Activated T-cell treated with anti-CD3 and anti-CD28 coated beads, Interleukin-2, amount 50 U/mL, for 72 hours (primary cell): ENCODE measurements at places on chromosomes 4 and X. TPM values are rescaled to one million over a fixed set of nuclear protein-coding genes. Genes with fewer than 3 reads are reported as not detected.

Gene S100P
- total RNA-seq, result 84.6 TPM

Gene EGF
- total RNA-seq, result not detected

Gene CEP135
- total RNA-seq, result 23.1 TPM

Gene SULT1B1
- total RNA-seq, result 4.5 TPM

Gene CDS1
- total RNA-seq, result 0.28 TPM

Gene RNF4
- total RNA-seq, result 86.3 TPM

Gene CXCL11
- 0.19 TPM for total RNA-seq

Gene FMR1NB
- total RNA-seq, result not detected

Gene SSX3
- not detected for total RNA-seq

Gene GDPD2
- not detected for total RNA-seq

Gene DMRTC1
- total RNA-seq, result 0.36 TPM

Gene GAGE12F
- total RNA-seq, result not detected

Gene ZXDA
- 4.9 TPM for total RNA-seq

Gene SCFD2
- total RNA-seq, result 15.5 TPM

Gene CCNA2
- 69.0 TPM for total RNA-seq

Gene SPANXA2
- total RNA-seq, result not detected

DNA sequence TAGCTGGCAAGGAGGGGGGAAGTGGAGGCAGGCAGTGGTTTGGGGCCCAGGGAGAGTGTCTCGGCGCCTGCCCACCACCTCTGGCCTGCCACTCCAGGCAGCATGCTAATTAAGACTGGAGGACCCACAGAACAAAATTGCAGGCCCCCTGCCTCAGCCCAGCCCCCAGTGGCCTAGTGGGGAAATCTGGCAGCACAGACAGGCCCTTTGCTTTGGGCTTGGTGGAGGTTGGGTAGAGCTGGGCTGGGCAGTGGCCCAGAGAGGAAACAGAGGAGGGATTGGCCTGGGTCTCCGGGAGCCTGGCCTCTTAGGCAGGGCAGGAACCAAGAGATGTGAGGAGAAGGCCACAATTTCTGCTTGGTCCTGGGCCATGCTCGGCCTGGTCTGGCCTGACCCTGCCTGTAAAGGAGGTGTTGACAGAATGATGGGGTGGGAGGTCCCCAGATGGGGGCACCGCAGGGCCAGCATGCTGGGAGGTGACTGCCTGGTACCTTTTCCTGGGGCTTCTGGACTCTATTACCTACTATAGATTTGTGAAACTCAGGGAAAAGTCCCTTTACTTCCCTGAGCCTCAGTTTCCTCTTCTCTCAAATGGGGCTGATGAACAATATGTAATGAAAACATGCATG lies 92.4 kb upstream of the PJA1 start:
- no peak overlapping the region for H3K27ac ChIP-seq
- H3K36me3 ChIP-seq, result no peaks in the 10 kb centered on the region
- DNase-seq, result no peak
- H3K27me3 ChIP-seq, result peaks cover 27% of the 10 kb centered on the region
- H3K4me3 ChIP-seq, result no peak overlapping the region

DNA sequence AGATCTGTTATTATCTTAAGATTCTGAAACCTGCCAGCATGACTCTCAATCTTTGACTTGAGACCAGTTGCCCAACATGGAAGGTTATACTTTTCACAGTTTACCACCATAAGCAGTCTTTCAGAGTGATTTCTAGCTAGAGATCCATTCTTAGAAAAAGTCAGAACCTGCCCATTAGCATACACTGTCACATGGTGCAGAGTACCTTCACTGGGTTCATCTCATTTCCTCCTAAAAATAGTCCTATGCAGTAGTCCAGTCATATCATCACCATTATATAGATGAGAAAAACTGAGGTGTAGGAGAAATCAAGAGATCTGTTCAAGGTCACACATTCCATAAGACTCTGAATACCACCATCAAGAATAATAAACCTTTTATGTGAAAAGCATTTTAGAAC lies 153.6 kb downstream of the AR start:
- DNase-seq, result no peak
- H3K4me3 ChIP-seq, result no peak overlapping the region
- no peaks in the 10 kb centered on the region for H3K4me1 ChIP-seq
- peaks cover 46% of the 10 kb centered on the region for H3K27me3 ChIP-seq
- no peaks in the 10 kb centered on the region for H3K36me3 ChIP-seq

DNA sequence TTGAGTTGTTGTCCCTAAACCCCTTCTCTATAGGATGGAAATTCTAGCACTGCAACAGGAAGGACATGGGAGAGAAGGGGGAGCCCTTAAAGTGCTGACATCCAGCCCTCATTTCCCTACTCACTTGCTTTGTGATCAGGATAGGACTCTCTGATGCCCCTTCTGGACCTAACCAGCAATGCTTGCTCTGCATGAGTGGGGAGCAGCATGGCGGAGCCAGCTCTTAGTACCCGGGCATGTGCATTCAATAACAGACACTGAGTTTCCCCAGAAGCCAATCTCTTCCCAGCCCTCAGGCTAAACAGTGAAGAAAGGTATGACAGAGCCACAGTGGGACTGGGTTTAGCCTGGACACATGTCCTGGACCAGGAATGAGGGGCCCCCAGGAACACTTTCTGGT lies 14.0 kb downstream of the SOD3 start:
- H3K36me3 ChIP-seq, result no peaks in the 10 kb centered on the region
- no peak overlapping the region for H3K4me3 ChIP-seq
- H3K27me3 ChIP-seq, result peaks cover 8% of the 10 kb centered on the region
- H3K4me1 ChIP-seq, result no peaks in the 10 kb centered on the region
- no peak overlapping the region for H3K27ac ChIP-seq

DNA sequence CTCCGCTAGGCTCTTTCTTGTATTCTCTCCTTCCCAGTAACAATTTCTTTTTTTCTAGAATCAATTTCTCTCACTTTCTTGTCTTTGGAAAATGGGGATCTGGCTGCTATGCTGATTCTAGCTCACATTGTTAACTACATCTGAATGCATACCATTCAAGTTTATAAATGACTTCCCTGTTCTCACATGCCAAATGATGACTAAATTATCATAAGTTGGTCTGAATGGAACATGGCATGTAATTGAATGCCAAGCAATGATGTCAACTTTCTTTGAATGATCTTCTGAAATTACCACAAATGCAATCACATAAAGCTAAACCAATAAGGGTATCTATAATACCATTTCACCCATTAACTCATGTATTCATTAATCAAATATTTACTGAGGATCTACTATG lies 2.7 kb upstream of the ITM2A start:
- peak overlapping the region; percentile 54 for H3K4me3 ChIP-seq
- peaks cover 7% of the 10 kb centered on the region for H3K36me3 ChIP-seq
- no peak for DNase-seq
- H3K27ac ChIP-seq, result no peak overlapping the region

- no peak overlapping the region for H3K27ac ChIP-seq
- H3K4me1 ChIP-seq, result peaks cover 51% of the 10 kb centered on the region
- no peaks in the 10 kb centered on the region for H3K36me3 ChIP-seq
- H3K4me3 ChIP-seq, result no peak overlapping the region
These were observed 50.4 kb downstream of the SPRY1 start for GRCh38 chr4:123446865-123447474.

DNA sequence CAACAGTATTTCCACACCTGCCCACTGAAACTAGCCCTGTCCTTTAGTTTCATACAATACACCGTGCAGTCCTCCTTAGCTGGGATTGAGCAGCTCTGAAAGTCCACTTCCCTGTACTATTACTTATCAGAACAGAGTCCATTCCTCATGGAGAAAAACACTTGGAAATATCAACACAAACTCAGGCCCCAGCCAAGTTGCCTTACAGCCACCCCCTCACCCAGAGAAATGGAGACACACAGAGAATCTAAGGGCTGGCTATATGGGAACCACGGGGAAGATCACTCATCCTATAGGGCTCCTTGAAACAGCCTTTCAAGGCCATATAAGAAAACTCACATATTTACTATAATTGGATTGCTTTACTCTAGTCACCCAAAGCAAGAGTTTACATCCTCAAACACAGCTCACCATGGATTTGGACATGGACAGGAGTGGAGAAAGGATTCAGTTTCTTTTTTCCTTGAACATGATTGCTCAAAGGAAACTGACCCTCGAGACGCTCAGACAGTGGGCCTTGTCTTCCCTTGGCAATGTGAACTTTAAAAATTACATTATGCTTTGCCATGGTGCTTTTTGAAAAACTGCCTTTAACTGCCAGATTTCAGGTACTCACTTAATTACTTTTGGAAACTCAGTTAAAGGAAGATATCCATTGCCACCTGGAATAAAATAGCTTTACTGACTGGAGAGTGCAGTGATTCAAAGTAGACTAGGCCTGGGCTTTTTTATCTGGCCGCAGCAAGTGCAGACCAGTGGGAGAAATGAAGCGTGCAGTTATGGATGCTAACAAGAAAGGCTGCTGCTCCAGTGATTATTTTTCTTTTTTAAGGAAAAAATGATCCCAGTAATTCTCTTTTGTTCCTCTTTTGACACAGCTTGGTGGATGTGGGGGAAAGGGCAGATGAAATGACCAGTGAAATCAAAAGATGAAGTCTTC lies 1.6 kb downstream of the SCARB2 start:
- peaks cover 3% of the 10 kb centered on the region for H3K36me3 ChIP-seq
- H3K4me1 ChIP-seq, result peaks cover 31% of the 10 kb centered on the region
- no peaks in the 10 kb centered on the region for H3K27me3 ChIP-seq

DNA sequence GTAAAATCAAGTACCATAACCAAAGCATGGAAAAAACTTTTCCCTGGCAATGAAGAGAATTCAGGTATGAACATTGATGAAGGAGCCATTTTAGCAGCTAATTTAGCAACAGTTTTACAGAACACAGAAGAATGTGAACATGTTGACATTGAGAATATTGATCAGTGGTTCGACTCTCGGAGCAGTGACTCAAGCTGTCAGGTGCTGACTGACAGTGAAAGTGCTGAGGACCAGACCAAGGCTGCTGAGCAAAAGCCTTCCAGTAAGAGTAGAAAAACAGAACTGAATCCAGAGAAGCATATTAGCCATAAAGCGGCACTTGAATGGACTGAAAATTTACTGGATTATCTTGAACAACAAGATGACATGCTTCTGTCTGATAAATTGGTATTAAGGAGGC lies 2.8 kb downstream of the TIGD2 start:
- peaks cover 16% of the 10 kb centered on the region for H3K36me3 ChIP-seq
- peaks cover 36% of the 10 kb centered on the region for H3K4me1 ChIP-seq

DNA sequence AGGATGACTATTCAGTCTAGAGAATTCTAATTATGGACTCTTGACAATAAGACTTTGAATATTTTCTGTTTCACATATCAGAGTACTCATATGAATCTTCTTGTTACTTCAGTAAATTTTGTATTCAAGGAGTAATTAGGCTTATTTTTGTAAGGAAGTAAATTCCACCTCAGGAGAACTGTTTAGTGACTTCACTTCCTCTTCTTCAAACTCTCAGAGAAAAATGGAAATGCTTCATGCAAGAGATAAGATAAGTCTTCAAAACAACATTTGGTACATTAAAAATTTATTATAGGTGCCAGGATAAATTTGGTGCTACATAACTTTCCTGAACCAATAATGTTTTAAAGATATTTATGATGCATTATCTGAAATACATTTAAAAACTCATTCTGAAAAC lies 1421.9 kb downstream of the PCDH7 start:
- DNase-seq, result no peak
- no peaks in the 10 kb centered on the region for H3K27me3 ChIP-seq
- H3K4me1 ChIP-seq, result no peaks in the 10 kb centered on the region

GRCh38 chrX:73903941-73904340 lies 340.9 kb downstream of the CHIC1 start:
- no peak for DNase-seq
- no peak overlapping the region for H3K27ac ChIP-seq
- peaks cover 16% of the 10 kb centered on the region for H3K27me3 ChIP-seq
- H3K4me3 ChIP-seq, result no peak overlapping the region

- DNase-seq, result no peak
- H3K4me1 ChIP-seq, result peaks cover 15% of the 10 kb centered on the region
- H3K27ac ChIP-seq, result no peak overlapping the region
- H3K36me3 ChIP-seq, result peaks cover 3% of the 10 kb centered on the region
- peaks cover 9% of the 10 kb centered on the region for H3K27me3 ChIP-seq
These were observed 19.1 kb downstream of the ZDHHC9 start for GRCh38 chrX:129824620-129825019.

GRCh38 chrX:43315622-43316021 lies 340.5 kb upstream of the MAOA start:
- H3K27me3 ChIP-seq, result peaks cover 6% of the 10 kb centered on the region
- H3K27ac ChIP-seq, result no peak overlapping the region
- DNase-seq, result no peak
- peaks cover 2% of the 10 kb centered on the region for H3K36me3 ChIP-seq

GRCh38 chrX:50071494-50071893 lies 129.3 kb downstream of the AKAP4 start:
- peaks cover 7% of the 10 kb centered on the region for H3K27me3 ChIP-seq
- H3K27ac ChIP-seq, result no peak overlapping the region
- H3K4me1 ChIP-seq, result no peaks in the 10 kb centered on the region
- no peaks in the 10 kb centered on the region for H3K36me3 ChIP-seq
- no peak for DNase-seq

DNA sequence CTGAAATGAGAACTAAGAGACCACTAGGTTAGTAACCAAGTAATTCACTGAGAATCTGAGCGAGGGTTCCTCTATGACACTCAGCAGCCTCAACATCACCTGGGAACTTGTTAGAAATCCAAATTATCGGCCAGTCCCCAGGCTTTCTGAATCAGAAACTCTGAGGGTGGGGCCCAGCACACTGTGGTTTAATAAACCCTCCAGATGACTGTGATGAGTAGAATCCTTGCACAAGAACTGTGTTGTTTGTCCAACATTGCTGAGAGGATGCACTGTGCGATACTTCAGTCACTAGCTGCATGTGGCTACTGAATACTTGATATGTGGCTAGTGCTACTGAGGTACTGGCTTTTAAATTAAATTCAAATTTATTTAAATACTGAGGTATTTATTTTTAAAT lies 243.9 kb downstream of the MAML3 start:
- no peaks in the 10 kb centered on the region for H3K36me3 ChIP-seq
- peaks cover 11% of the 10 kb centered on the region for H3K27me3 ChIP-seq
- DNase-seq, result no peak
- no peak overlapping the region for H3K27ac ChIP-seq
- H3K4me1 ChIP-seq, result peaks cover 7% of the 10 kb centered on the region

DNA sequence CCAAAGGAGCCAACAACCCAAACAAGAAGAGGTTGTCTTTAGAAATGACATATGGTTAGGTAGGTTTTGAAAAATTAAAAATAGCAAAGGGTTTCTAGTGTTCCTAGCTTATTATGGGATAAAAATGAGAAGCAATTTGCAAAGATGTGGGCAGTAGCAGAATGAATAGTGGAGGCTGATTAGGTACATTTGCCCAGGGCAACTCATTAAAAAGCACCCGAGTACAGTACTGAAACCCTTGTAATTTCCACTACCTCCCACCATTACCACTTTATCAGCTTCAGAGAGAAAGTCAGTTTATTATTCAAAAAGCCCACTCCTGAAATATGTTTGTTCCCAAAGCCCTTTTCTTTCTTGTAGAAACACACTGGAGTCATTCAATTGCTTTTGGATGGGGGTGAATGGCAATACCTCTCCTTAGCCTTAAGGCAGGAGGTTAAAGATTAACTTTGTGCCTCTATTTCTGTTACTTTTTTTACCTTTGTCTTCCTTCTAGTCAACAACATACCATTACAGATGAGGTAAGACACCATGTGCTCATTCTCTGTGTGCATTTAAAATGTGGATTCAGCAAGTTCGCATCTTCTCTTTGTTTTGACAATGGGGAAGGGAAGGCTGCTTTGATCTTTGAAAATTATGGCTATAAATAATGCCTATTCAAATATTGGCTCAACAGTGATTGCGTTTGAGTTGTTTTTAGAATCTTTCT lies 353.8 kb upstream of the CASK start:
- no peak overlapping the region for H3K27ac ChIP-seq
- no peaks in the 10 kb centered on the region for H3K4me1 ChIP-seq
- H3K27me3 ChIP-seq, result no peaks in the 10 kb centered on the region
- no peak for DNase-seq

- no peak for DNase-seq
- H3K36me3 ChIP-seq, result peaks cover 5% of the 10 kb centered on the region
- peaks cover 20% of the 10 kb centered on the region for H3K4me1 ChIP-seq
- no peak overlapping the region for H3K27ac ChIP-seq
These were observed 480 bp downstream of the USP46 start for GRCh38 chr4:52658641-52659000.
